ENCODE measurements at places on chromosomes 2 and 18.

DNA sequence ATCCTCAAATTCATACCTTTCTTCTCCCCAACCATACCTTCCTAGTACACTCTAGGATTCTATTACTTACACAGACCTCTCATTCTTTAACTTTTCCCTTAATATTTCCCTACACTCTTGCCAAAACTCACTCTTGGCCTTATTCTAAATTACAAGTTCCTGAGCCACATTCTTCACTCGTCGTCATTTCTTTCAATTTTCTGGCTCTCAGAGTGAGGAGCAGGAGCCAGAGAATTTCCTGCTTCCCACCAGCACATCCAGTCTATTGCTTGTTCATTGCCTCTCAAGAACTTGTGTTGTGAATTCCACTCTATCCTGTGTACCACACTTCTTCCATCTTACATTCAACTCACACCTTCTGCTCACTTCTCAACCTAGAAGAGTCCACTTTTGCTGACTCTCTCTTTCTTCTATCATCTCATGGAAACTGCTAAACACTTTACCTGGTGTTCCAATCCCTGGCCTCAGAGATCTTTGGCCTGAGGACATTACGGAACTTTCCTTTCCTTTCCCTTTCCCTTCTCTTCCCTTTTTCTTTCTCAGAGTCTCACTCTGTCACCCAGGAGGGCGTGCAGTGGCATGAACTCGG, 171.6 kb downstream of the PLCL1 start:
- DNase-seq, result no peak

DNA sequence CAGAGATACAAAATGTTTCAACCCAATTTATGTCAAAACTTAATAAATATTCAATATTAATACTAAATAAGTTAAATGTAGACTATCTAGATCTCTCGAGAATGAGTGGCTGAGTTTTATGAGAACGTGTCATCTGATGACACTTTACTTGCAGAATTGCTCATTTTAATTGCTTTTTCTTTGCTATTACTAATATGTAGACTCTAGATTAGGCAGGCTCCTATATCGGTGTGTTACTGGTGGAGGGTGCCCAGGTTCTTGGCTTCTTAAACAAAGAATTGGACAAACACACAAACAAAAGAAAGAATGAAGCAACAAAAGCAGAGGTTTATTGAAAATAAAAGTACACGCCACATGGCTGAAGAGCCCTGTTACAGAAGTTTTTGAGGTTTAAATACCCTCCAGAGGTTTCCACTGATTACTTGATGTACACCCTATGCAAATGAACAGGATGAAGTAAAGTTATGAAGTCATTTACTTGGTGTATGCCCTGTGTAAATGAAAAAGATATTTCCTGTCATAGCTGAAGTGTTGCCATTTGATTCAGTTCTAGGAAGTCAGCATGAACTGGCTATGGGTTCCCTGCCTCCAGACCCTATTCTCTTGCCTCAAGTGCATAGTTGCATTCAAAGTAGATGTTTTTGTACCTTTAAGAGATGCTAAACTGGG, 122.9 kb upstream of the ITGA4 start:
- DNase-seq, result no peak

GRCh38 chr2:9640403-9641104, 9.8 kb upstream of the YWHAQ start:
- DNase-seq, result no peak

- DNase-seq, result no peak
Measured at GRCh38 chr18:40437517-40437916, 1517.5 kb upstream of the PIK3C3 start.

GRCh38 chr18:49910986-49911385, 97.7 kb upstream of the ACAA2 start:
- DNase-seq, result no peak

- DNase-seq, result no peak
Measured at GRCh38 chr18:46437061-46437460, 220.0 kb downstream of the LOXHD1 start.

GRCh38 chr2:225599856-225600255, 200.3 kb downstream of the NYAP2 start:
- DNase-seq, result no peak

GRCh38 chr2:28505361-28505760, 9.5 kb downstream of the PLB1 start:
- DNase-seq, result no peak

DNA sequence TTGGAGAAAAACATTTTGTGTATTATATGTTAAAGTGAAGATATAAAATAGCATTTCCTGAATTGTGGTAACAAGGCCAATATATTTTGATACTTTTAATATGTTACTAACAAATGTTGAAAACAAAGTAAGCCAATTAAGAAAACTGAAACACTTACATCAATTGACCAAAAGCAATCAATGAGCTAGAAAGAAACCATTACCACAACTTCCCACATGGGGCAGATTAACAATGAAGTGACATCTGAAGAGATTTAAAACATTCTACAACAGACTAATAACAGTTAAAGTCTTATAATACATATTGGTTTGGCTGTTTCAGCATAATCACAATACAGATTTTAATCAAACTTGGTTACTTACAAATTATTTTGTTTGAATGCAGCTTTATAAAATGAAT, 282.4 kb upstream of the NETO1 start:
- no peak for DNase-seq

DNA sequence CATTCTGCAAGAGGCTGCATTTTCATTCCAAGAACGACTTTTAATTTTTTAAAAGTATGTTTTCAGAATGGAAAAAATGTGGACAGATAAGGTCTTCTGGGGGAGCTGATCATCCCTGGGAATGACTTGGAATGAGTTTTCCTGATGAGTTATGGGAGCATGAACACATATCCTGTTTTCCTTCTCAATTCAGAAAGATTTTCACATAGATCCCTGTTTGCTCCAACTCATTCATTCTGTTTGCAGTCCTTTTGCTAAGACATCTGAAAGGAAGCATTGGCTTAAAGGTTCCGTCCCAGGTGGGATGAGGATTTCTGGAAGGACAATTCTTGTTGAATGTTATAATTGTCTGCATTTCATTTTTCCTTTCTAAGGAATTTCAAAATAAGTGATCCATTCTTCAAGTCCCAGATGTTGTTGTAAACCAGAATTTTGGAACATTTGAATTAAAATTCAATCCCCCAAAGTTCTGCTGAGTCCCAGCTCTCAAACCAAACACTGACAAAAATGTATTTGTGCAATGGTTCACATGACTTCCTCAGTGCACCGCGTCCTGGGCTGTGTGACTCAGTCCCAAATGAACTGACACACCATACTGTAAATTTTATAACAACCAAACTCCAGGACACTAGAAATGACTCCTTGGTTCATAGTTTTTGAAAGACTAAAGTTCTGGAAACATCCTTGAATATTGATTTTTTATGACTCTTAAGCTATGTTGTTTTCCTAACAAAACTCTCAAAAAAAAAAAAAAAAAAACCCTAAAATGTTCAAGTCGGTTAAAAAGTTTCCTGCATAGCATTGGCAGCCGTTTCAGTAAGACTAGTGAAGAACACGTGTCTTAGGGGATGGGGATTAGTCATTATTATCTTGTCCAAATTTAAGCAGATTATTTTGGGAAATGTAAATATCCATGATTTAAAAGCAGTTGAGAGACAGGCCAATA, 281.8 kb upstream of the TCF4 start:
- no peak for DNase-seq

GRCh38 chr2:158756331-158756730, 38.8 kb upstream of the DAPL1 start:
- DNase-seq, result no peak

GRCh38 chr18:42271647-42272414, 316.8 kb downstream of the PIK3C3 start:
- no peak for DNase-seq

DNA sequence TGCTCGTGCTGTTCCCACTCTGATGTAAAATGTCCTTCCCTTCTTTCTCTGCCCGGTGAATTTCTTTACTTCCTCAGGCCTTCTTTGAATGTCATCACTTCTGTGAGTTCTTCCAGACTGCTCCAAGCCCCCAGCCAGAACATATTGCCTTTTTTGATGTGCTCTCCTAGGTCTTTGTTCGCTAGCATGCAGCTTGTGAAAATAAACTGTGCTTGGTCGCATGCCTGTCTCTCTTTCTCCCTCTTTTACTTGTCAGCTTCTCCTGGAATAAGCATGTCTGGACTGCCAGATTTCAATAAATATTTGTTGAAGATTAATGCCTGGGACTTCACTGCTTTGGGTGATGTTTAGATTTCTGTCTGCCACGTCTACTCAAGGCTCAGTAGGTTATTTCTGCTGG, 82.7 kb upstream of the ARHGAP28 start:
- no peak for DNase-seq

GRCh38 chr2:23425885-23426262, 40.9 kb downstream of the KLHL29 start:
- no peak for DNase-seq

DNA sequence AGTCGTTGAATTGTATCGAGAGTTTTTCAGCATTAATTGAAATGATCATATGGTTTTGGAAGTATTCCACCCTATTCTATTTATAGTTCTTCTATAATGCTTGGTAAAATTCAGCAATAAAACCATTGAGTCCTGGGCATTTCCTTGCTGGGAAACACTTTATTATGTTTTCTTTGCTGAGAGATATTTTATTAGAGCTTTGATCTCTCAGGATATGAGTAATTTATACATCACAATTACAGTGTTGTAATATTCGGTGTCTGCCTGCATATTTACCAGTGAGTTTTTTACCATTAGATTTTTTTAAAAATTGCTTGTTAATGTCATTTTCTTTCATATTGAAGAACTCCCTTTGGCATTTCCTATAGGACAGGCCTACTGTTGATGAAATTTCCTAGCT, 402.7 kb upstream of the FSIP2 start:
- no peak for DNase-seq

DNA sequence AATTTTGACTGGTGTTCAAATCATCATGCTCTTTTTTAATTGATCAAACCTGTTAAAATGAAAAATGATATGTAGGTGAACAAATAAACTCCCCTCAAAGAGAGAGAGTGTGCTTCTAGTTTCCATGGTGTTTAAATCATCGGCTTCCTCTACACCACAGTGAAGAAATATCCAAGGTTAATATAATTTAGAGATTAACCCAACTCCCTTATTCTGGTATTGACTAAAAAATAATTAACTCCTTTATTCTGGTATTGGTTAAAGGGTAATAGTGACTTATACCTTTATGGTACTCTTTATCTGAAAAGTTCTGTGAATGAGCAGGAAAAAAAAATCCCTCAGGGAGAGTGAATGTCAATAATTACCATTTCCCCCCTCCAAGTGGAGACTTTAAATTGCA, 93.1 kb downstream of the SPATS2L start:
- no peak for DNase-seq

- no peak for DNase-seq
Measured at GRCh38 chr2:161337247-161337646, 29.0 kb downstream of the PSMD14 start.

- no peak for DNase-seq
Measured at GRCh38 chr18:28284132-28284531, 107.2 kb upstream of the CDH2 start.

DNA sequence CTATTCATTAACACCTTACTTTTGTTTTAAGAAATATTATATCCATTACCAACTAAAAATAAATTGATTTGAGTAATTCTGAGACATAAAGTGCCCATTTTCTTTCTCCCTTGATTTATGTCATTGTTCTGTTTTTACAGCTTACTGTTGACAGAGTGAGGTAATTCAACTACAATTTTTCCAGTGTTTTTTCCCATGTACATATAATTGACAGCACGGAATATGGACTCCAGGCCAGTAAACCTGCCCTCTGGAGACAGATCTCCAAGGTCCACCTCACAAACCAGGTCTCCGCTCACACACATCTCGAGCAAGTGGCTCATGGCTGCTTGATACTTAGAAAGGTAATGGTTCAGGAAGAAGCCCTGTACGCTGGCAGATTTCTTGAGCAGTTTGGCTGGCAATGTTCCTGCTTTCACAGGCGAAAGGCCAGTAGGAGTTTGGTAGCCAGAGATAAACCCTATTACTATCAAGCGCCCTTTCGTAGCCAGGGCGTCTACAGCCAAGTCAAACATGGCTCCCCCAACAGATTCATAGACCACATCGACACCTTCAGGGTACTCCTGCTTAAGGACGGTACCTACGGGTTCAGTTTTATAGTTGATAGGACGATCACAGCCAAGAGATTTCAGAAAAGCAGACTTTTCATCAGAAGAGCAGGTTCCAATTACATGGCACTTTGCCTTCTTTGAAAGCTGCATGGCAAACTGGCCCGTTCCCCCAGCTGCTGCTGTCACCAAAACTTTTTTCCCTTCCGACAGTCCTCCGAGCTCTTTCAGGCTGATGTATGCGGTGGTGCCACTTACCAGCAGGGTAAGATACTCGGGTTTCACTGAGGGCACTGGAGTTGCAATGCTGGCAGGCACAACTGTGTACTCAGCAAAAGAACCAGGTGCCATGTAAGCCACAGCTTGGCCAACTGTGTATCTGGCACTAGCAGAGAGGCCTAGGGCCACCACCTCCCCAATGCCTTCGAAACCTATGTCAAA, 7.4 kb downstream of the PTGR3 start:
- DNase-seq, result no peak

Data from activated CD4-positive, alpha-beta T cell treated with anti-CD3 and anti-CD28 coated beads, Interleukin-2, amount 50 U/mL, for 48 hours (primary cell).